ENCODE measurements at places on chromosomes 6 and 20. TPM values are rescaled to one million over a fixed set of nuclear protein-coding genes. Genes with fewer than 3 reads are reported as not detected.

Gene FHL5
- total RNA-seq = 4.5 TPM

Gene RIPOR2
- total RNA-seq = 1.7 TPM

Gene TRERF1
- 20.3 TPM for total RNA-seq

Gene DEF6
- total RNA-seq = 9.3 TPM

Gene CCM2L
- 0.16 TPM for total RNA-seq

Gene ESR1
- total RNA-seq = not detected

Gene TMEM151B
- 0.45 TPM for total RNA-seq

DNA sequence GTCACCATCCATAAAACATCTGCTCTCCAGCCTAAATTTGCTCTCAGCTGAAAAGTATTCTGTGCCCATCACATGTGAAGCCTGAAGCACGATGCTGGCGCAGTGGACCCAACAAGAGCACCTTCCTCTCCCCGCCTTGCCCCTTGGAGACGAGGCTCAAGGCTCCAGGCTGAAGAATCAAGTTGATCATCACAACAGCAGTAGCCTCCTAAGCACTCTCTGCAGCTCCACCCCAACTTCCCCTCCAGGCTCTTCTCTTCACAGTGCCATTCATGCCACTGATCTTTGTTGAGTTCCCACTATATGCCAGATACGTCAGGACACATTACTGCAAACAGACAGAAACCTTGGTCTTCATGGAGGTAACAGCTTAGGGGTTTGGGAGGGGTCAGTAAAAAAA lies 41.6 kb upstream of the ZNF217 start:
- DNase-seq = no peak

GRCh38 chr6:157557559-157557958 lies 176.6 kb downstream of the ZDHHC14 start:
- DNase-seq = no peak

- no peak for DNase-seq
These were observed 107.2 kb upstream of the BTBD3 start for GRCh38 chr20:11810311-11811083.

GRCh38 chr20:58636983-58637421 lies 14.1 kb upstream of the STX16 start:
- DNase-seq = no peak

GRCh38 chr20:24118034-24118433 lies 129.5 kb upstream of the GGTLC1 start:
- no peak for DNase-seq

DNA sequence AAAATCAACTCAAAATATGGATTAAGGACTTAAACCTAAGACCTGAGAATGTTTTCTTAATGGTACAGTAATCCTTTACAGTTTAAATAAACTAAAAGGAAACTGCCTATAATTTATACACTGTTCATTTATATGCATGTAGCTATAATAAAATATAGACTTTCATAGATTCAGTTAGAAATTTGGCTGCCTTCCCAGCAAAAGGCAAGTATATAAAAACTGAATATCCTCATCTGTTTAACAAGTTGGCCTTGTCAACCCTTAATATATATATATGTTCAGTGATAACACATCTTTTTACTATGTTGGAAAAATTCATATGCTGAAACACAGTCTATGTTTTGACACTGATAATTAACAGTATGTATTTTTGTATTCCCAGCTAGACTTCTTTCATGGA lies 123.1 kb downstream of the GRIK2 start:
- no peak for DNase-seq

GRCh38 chr6:148885136-148885865 lies 138.5 kb downstream of the UST start:
- DNase-seq = no peak

DNA sequence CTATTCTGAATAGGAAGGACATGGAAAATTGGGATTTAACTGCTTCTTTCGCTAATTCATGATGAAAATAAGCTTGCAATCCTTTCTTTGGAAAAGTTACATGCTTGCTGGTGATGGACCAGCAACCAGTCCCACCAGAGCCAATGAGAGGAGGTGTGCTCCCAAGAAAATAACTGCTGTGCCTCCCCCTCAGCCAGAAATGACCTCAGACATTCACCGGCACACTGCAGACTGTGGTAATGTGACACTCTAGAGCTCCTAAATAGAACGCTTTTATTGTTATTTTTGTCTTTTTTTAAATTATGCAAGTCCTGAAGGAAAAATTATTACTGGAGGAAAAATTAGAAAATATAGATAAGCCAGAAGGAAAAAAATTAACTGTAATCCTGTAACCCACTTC lies 2.6 kb downstream of the PYGB start:
- DNase-seq = no peak

GRCh38 chr20:63070301-63070625 lies 63.5 kb upstream of the BHLHE23 start:
- no peak for DNase-seq

Data from mesothelial cell of epicardium (in vitro differentiated cells).